Stimulated activated CD8-positive, alpha-beta memory T cell treated with anti-CD3 and anti-CD28 coated beads, Interleukin-7, amount 100 ng/mL, for 48 hours (primary cell): ENCODE measurements at places on chromosomes 2 and 18.

- DNase-seq, result no peak
Measured at GRCh38 chr2:132936261-132936660, 266.3 kb upstream of the LYPD1 start.

GRCh38 chr2:128313931-128314347 lies 4.7 kb downstream of the HS6ST1 start:
- no peak for DNase-seq

DNA sequence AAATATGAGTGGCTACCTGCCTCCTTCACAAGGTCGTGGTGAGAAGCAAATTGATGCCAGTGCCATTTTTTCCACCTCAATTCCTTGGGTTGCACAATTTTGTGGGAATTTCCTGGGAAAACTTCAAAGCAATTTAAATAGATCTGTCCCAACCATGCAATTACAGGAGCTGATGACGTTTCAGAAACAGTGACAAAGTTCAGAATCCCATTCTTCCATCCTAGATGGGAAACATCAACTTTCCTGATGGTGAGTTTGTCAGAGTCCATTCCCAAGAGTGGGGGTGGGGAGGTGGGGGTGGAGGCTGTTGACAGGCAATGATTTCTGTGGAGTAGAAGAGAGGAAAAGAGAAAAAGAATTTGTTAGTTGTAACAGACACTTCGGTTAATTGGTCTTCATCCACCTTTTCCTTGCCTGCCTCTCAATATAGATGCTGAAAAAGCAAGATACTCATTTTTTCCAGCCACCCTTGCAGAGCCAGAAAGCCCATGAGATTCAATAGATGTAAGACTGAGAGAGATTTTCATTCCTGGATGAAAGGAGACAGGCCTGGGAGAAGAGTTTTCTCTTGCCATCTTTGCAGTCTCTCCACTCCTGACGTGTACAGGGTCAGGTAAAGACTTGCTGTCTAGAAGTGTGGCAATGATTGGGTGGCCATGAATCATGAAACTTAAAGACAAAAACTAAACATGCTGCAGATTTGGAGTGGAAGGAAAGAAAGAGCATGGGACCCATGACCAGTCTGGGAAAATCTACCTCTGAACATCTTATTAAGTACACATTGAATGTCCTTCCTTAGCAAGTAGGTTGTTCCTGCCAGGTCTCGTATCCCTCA lies 47.3 kb downstream of the SOCS6 start:
- no peak for DNase-seq

DNA sequence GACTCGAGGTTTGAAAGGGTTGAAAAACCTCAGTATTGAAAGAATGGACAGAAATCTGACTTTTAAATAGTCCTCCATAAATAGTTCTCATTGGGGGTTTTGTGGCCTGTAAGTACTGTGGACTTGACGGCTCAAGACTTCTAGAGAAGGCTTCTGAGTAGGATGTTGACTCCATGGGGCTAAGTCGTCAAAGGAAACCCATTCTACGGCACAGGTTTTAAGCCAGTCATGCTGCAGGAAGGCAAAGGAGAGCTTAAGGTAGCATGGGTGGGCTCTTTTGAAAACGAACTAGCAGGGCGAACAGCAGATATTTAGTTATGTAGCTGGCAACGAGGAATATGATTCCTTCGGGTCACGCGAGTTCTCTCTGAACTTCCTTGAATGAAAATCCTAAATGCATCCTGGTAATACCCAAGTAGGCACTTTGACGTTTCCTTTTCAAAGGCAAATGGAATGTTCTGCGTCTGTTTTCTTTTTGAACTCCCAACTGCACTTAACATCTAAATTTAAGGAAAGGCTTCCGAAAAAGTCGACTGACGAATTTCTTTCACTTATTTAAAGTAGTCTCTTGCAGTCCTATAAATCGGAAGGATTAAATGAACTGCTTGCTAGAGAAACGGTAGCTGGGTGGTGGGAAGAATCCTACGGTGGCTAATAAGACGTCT lies 1.1 kb upstream of the NEDD4L start:
- no peak for DNase-seq

GRCh38 chr2:101107241-101107640 lies 43.9 kb downstream of the TBC1D8 start:
- no peak for DNase-seq

- DNase-seq, result no peak
Measured at GRCh38 chr2:177326005-177326404, 61.5 kb upstream of the NFE2L2 start.

- peak; percentile 32 for DNase-seq
Measured at GRCh38 chr18:51110073-51110797, 80.2 kb downstream of the SMAD4 start.

DNA sequence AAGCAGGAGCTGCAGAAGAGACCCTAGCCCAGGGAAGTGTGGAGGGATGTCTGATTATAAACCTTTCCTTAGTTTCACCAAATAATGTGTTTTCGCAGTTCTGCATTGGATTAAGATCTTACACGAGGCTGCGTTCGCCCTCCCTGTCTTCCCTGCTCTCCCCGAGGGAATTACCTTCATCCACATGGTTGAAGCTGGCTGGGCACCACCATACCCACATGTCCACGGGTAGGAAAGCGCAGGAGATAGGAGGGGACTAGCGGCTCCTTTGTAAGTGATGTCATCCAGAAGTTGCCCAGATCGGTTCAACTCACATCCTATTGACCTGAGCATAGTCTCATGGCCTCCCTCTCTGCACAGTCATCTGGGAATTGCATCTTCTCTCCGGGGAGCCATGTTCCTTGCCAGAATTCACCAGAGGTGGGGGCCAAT lies 1.1 kb downstream of the TTL start:
- DNase-seq, result no peak

- no peak for DNase-seq
Measured at GRCh38 chr2:2731101-2731815, 400.2 kb upstream of the MYT1L start.

DNA sequence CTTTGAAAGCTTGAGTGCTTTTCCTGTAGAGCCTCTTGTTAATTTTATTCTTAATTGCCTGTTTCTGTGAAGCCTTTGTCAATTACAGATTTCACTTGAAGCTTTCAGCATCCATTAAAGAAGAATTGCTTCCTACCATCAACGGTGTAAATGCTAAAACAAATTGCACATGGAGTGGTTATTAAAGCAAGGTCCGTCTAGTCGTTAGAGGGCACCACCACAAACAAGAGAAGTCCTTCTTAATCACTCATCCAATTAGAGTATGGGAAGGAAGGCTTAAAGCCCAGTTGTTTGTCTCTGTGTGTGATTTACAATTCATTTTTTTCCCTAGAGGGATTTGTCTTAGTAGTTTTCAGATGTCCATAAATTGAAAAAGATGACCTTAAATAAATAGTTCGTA lies 1.6 kb downstream of the KCNJ3 start:
- no peak for DNase-seq

DNA sequence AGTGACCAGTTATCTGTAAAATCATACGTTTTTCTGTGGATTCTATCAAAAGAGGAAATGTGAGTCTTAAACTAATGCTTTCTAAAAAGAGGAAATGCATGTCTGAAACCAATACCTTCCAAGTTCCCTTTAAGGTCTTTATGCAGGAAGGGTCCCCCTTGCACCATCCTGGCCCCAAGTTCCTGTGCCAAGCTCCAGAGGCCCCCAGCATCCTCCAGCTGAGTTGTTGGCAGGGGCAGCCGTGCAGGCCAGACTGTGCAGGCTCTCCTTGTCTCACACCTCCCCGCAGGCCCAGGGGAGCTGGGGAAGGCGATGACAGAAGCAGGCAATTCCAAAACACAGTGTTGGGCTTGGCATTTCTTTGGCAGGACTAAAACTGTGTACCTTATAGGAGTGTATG lies 39.2 kb downstream of the DPYSL5 start:
- no peak for DNase-seq

- DNase-seq, result no peak
Measured at GRCh38 chr2:9944330-9944758, 7.1 kb upstream of the GRHL1 start.

- DNase-seq, result no peak
Measured at GRCh38 chr2:176917-177316, 86.9 kb downstream of the SH3YL1 start.

DNA sequence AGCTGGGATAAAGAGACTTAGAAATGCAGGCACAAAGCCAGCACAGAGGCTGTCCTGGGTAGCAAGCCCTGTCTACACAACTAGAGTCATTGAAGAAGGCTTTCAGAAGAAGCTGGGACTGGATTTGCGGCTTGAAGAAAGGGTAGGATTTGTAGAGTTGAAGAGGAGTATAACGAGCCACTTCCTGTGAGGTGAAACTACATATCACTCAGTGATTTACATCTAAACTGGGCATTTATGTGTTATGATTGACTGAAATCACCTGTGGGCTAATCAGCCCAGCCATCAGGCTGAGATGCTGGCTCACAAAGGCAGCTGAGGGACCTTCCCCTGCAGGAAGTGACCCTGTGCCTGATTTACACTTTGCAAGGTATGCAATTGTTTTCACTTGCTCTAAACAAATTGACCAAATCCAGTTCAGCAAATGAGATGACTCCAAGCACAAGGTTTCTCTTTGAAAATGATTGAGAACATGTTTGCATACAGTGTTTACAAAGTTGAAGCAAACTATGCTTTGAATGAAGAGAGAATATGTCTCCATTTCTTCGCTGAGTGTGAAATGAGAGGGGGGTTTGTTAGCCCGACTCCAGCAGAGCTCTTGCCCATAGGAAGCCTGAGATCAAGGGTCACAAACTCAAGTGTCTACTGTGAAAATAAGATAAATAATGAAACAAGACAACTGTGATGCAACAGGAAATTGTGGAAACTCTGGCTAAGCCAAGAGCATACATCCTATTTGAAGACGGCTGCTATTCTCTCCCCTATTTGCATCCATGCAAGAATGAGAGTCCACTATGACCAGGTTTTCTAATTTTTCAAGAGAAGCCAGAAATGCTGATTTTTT lies 69.3 kb upstream of the HK2 start:
- DNase-seq, result no peak

DNA sequence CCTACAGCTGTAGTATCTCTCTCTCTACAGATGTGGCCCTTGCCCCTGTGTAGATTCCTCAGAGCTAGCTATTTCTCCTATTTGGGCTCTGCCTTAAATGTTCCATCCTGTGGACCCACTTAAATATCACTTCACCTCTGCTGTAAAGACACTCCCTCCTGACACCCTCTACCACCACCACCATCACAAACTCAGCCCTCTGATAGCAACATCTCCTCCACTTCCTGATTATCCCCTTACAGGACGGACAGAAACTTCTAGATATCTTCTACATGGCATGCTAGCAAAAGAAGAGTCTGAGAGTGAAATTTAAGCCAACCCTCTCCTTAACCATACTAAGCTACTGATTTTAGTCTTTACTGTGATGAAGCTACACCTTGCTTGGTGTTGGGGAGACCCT lies 3.2 kb upstream of the MAPRE2 start:
- no peak for DNase-seq

DNA sequence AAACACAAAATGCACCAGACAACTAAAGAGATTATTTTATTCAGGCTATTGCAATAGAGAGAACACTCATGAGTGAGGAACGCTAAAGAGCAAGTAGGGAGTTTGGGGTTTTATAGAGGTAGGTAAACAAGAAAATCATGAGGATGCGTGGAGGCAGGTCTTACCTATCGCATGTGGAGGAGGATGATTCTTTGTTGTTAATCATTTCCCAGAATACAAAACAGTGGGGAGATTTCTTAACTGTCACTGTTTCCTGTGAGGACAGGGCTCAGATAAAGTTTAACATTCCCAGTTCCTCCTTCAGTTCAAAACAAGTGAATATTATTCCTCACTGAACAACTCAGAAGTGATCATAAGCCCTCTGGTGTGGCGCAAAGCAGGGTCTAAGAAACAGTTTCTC lies 156.1 kb upstream of the MGAT5 start:
- DNase-seq, result no peak

GRCh38 chr2:236769981-236770671 lies 200.5 kb downstream of the ACKR3 start:
- no peak for DNase-seq

DNA sequence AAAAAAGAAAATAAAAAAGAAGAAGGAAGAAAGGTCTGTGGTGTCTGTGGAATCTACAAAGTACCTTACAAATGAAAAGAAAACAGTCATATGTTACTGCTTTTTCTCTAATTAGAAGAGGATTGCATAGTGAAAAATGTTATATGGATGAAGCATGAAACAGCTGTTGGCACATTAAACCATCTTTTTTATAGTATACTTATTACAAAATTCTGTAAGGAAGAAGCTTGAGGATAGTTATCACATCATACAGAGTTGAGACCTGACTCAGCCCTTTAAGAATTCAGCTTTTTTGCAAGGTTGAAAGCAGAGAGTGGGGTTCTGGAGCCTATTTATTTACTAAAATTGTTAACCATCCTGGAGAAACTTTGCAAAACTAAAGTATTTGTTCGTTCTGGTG lies 222.7 kb downstream of the PHLPP1 start:
- DNase-seq, result no peak

- no peak for DNase-seq
Measured at GRCh38 chr18:7459851-7460770, 107.0 kb upstream of the PTPRM start.
